ENCODE measurements at places on chromosomes 2 and 18. TPM values are rescaled to one million over a fixed set of nuclear protein-coding genes. Genes with fewer than 3 reads are reported as not detected.

Gene IL36B
- total RNA-seq, result not detected

DNA sequence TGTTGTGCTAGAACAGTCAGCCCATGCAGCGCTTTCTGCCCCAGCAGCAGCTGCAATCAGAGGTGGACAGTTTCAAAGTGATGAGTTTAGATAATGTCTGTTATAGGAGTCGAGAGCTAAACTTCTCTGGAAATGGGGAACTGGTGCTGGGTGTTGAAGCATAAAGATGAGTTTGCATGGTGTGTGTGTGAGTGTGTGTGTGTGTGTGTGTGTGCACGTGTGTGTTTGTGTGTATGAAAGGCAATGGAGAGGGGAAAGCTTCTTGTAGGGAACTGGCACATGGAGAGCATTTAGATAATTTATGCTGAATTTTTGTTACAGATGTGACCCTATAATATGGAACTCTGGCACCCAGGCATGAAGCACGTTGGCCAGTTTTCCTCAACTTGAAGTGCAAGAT is 22.7 kb downstream of the ICOS start:
- DNase-seq, result no peak
- no peaks in the 10 kb centered on the region for H3K27me3 ChIP-seq
- H3K4me1 ChIP-seq, result no peaks in the 10 kb centered on the region
- H3K36me3 ChIP-seq, result no peaks in the 10 kb centered on the region
- H3K4me3 ChIP-seq, result no peak overlapping the region
- H3K27ac ChIP-seq, result no peak overlapping the region

Gene MYCN
- 0.13 TPM for total RNA-seq

DNA sequence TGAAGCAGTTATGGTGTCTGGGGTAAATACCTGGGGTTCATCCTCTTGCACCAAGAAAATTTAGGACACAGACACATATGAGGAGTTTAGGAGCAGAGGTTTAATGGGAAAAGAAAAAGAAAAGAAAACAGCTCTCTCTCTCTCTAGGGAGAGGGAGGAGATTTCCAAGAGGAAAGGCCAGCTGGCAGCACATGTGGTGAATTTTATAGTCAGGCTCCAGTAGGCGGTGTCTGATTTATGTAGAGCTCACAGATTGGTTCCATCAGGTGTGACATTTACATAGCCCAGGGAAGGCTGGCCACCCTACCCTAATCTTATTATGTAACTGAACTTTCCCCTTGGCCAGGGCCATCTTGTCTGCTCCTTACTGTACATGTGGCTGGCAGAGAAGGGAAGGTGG is 297.5 kb upstream of the RGPD4 start:
- H3K4me3 ChIP-seq, result no peak overlapping the region
- no peaks in the 10 kb centered on the region for H3K36me3 ChIP-seq
- no peak overlapping the region for H3K27ac ChIP-seq
- H3K27me3 ChIP-seq, result no peaks in the 10 kb centered on the region
- no peaks in the 10 kb centered on the region for H3K4me1 ChIP-seq
- no peak for DNase-seq

Gene LCT
- total RNA-seq, result 0.12 TPM

DNA sequence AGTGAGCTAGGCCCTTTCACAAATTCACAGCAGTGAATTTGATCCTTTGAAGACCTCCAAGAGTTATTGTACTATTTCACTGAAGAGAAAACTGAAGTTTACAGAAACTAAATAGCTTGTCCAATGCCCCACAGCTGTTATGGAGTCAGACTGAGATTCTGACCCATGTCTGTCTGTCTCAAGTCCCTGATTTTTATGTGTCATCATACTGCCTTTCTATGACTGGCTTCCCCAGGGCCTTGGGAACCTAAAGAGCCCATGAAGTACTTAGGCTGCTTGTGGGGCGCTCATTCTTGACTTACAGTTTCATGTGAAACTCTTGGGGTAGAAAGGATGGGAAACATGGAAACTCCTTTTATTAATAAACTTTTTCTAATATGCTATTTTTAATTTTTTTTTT is 107.7 kb downstream of the ATL2 start:
- H3K36me3 ChIP-seq, result no peaks in the 10 kb centered on the region
- no peaks in the 10 kb centered on the region for H3K27me3 ChIP-seq
- H3K27ac ChIP-seq, result no peak overlapping the region
- no peaks in the 10 kb centered on the region for H3K4me1 ChIP-seq
- no peak overlapping the region for H3K4me3 ChIP-seq
- DNase-seq, result no peak

Gene CREG2
- not detected for total RNA-seq

DNA sequence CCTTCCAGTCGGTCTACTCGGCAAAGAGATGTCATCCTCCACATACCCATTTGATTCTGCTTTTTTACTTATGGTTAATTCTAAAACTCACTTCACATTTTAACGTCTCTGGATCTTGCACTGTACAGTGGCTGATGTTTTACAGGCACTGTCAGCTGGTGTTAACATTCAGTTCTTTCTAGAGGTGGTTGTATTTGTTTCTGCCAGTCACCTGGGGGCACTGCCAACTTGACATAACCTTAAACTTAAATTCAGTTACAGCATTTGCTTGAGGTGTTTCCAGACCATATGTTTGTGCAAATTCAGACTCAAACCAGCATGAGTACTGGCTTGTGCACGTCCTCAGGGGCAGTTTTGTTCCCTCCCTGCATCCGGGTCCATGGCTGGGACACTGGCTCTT is 5.3 kb upstream of the TMEM185B start:
- H3K4me3 ChIP-seq, result no peak overlapping the region
- H3K27me3 ChIP-seq, result no peaks in the 10 kb centered on the region
- DNase-seq, result no peak
- peaks cover 16% of the 10 kb centered on the region for H3K4me1 ChIP-seq
- no peak overlapping the region for H3K27ac ChIP-seq

DNA sequence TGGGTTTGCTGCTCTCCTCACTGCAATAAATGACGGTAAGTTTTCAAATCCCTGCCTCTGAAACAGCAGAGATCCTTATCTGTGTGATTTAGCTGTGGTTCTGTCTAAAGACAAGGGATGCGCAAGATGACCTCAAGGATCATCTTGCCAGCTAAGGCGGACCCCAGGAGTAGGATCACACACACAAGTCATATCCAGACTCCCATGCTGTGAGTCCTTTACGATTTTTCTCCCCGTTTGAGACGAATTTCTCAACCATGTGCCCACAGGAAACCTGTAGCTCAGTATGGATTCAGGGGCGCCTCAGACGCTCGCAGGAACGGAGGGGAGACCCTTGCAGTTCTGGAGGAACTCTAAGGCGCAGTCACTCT is 11.1 kb upstream of the DCTN1 start:
- H3K27me3 ChIP-seq, result no peaks in the 10 kb centered on the region
- no peaks in the 10 kb centered on the region for H3K36me3 ChIP-seq

Gene MGAT4A
- total RNA-seq, result 12.4 TPM

DNA sequence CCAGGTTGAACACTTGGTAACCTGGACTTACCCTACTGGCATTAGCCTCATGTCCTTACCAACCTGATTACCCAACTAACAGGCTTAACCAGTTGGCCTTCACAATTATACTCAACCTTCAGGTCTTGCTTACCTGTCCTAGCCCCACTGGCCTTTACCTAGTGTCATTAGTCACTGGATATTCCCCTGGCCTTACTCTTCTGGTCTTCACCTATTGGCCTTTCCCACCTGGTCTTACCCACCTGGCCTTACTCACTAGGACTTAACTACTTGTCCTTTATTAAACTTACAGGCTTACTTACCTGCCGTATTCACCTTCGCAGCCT is 131.1 kb upstream of the ZSWIM2 start:
- H3K4me3 ChIP-seq, result no peak overlapping the region
- no peaks in the 10 kb centered on the region for H3K27me3 ChIP-seq
- DNase-seq, result no peak
- H3K4me1 ChIP-seq, result no peaks in the 10 kb centered on the region
- no peaks in the 10 kb centered on the region for H3K36me3 ChIP-seq

- no peaks in the 10 kb centered on the region for H3K36me3 ChIP-seq
- no peak overlapping the region for H3K4me3 ChIP-seq
- H3K27ac ChIP-seq, result no peak overlapping the region
- DNase-seq, result no peak
- H3K4me1 ChIP-seq, result no peaks in the 10 kb centered on the region
- H3K27me3 ChIP-seq, result no peaks in the 10 kb centered on the region
Observed at GRCh38 chr2:1081451-1082225, 131.0 kb downstream of the SNTG2 start.

Gene BCL11A
- total RNA-seq, result 0.44 TPM

GRCh38 chr2:144801766-144802165 is 281.8 kb upstream of the ZEB2 start:
- H3K27me3 ChIP-seq, result no peaks in the 10 kb centered on the region
- H3K36me3 ChIP-seq, result no peaks in the 10 kb centered on the region
- no peak for DNase-seq
- no peak overlapping the region for H3K27ac ChIP-seq

DNA sequence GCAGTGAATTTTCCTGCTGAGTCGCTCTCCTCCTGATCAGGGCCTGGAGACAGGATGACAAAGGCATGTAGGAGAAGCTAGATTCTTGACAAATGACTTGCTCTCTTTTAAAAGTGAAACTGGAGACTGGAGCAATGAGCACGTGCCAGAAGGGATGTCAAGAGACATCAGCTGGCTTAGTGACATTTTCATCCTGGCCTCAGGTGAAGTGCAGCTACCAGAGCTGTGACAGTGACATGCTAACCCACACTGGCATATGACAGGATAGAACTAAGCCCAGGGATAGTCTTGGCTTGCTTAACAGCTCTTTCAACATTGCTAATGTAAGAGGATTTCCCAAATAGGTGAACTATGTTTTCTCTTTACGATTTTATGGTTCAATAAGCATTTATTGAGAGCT is 757.5 kb upstream of the DDX18 start:
- no peaks in the 10 kb centered on the region for H3K36me3 ChIP-seq
- no peak overlapping the region for H3K27ac ChIP-seq
- H3K27me3 ChIP-seq, result no peaks in the 10 kb centered on the region
- no peak for DNase-seq

Gene ERBB4
- 0.59 TPM for total RNA-seq

GRCh38 chr2:5617358-5617757 is 74.8 kb upstream of the SOX11 start:
- H3K4me3 ChIP-seq, result no peak overlapping the region
- no peak overlapping the region for H3K27ac ChIP-seq
- no peak for DNase-seq
- no peaks in the 10 kb centered on the region for H3K36me3 ChIP-seq
- no peaks in the 10 kb centered on the region for H3K27me3 ChIP-seq

GRCh38 chr18:63506336-63506646 is 29.5 kb downstream of the SERPINB5 start:
- H3K27me3 ChIP-seq, result no peaks in the 10 kb centered on the region
- no peak overlapping the region for H3K4me3 ChIP-seq
- no peak for DNase-seq
- no peak overlapping the region for H3K27ac ChIP-seq

Data from right lobe of liver (tissue), 6 donors.